ENCODE measurements at places on chromosomes 12 and 14.

DNA sequence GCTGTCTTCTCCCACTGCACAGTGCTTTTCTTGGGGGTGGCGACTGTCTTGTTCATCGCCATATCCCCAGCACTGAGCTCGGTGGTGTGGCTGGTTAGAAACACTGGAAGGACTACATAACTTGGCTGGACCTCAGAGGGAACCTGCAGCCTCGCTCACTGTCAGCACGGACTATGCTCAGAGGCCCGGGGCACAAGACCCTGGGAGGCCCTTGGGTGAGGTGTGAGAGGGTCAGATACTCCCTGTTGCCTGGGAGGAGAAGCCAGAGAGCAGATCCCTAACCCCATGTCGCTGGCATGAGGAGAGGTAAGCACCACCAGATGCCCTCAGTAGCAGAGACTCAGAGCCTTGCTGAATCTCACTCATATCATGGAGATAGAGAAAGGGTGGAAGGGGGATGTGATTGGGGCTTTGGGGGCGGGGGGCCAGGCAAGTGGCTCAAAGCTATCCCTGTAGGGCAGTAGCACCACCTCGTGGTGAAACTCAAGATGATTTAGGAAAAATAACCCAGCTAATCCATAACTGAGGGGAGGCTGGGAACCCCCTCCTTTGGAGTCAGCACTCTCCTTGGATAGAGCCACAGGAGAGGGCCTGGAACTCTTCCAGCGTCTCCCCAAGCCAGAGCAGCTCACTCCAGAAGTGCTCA, 18.7 kb upstream of the HDAC7 start:
- H3K4me3 ChIP-seq, result no peak overlapping the region
- H3K36me3 ChIP-seq, result no peaks in the 10 kb centered on the region
- no peak overlapping the region for H3K27ac ChIP-seq
- H3K27me3 ChIP-seq, result no peaks in the 10 kb centered on the region

DNA sequence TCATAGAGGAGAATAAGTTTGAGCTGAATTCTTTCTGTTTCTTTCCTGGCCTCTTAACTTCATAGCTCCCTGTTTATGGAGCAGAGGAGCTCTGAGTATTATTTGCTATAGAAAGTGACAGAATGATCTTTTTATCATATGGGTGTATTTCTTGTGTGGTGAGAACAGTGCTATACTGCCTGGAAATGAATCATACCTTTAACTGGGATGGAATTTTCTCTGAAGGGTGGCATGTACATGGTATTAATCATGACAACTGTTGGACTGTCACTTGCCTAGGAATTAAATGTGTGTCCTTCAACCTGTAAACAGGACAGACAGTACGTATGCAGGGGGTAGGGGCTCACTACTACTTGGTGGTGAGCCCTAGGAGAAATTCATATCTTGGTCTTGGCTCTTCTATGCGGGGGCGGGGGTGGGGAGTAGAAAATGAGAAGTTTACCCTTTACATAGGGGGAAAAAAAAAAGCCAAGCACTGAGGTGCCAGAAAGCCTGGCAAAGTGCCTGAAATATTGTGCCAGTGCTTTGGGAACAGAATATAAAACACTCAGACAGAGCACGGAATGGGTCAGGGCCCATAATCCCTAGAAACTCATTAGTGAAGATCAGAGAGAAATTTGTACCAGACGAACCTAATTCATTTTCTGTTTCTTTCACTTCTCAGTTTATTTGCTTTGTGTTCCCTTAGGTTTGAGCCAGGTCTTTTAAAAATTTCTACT, 33.8 kb downstream of the ARMH4 start:
- H3K4me3 ChIP-seq, result no peak overlapping the region
- peak overlapping the region; percentile 10 for H3K27ac ChIP-seq
- DNase-seq, result no peak
- peaks cover 11% of the 10 kb centered on the region for H3K4me1 ChIP-seq

DNA sequence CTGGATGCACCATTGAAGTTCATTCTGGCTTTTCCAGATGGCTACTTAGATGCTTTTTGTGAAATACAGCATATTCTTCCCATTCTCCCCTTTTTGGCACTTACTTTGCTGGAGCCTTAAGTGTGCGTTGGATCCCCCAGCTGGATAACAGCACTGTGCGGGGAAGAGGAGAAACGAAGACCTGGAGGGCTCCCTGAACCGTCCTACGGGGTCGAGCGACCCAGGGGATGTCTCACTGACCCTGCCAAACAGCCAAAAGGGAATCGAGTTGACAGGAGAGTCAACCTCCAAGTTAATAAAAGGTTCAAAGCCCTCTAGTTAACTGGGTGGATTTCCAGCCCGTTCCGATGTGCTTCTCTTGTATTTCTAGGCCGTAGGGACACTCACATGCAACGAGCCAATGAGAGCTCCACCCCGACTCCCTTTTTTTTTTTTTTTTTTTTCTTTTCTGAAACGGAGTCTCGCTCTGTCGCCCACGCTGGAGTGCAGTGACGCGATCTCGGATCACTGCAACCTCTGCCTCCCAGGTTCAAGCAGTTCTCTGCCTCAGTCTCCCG, 1.0 kb upstream of the CAMKK2 start:
- peaks cover 4% of the 10 kb centered on the region for H3K36me3 ChIP-seq
- H3K4me1 ChIP-seq, result peaks cover 31% of the 10 kb centered on the region
- peak overlapping the region; percentile 86 for H3K27ac ChIP-seq
- no peak for DNase-seq
- no peaks in the 10 kb centered on the region for H3K27me3 ChIP-seq
- peak overlapping the region; percentile 100 for H3K4me3 ChIP-seq

DNA sequence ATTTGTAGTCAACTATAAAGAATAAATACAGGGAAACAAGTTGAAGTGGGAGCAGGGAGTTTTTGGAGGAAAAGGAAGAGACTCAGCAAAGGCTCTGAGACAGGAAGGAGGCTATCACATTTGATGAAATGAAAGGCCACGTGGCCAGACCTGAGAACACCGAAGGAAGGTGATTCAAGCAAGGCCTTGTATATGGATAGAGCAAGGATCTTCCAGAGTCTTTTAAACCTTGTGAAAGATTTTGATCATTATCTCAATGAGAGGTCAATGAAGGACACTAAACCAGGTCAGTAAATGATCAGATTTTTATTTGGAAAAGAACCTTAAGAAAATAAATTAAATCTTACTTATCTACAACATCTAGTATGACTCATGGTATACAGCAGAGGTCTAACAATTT, 523.5 kb downstream of the SLC16A7 start:
- no peak for DNase-seq
- H3K4me1 ChIP-seq, result no peaks in the 10 kb centered on the region
- H3K27me3 ChIP-seq, result no peaks in the 10 kb centered on the region
- no peaks in the 10 kb centered on the region for H3K36me3 ChIP-seq
- H3K27ac ChIP-seq, result no peak overlapping the region

DNA sequence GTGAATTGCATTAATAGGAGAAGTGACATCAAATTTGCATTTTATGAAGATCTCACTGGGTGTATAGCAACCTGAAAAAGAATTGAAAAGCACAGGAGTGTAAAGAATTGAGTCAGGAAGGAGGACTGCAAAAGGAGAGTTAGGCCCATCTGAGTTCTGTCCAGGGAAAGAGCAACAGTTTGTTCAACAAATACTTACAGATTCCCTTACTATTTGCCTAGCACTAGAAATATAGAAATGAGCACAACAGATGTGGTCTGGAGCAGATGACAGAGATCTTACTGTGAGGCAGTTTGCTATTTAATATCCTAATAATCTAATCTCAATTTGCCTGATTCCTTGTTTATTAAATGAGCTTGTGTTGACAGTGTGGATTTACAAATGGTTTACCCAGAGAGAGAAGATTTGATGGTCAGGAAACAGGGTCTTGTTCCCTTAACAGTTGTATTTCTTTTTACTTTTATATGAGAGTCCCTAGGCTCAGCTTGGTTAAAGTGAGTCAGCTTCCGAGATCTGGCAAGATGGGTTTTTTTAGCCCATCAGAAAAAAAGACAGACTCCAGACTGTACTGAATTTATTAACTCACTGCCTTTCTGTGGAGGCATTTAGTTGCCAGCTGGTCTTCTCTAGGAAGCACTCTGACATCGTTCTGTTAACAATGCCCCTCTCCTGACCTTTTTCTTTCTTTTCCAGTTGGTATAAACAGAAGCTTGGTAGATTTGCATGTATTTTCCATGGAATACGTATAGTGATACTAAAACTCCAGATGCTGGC, 229.7 kb downstream of the TTC6 start:
- no peaks in the 10 kb centered on the region for H3K4me1 ChIP-seq
- no peak overlapping the region for H3K27ac ChIP-seq
- no peak for DNase-seq

- no peak for DNase-seq
- H3K4me1 ChIP-seq, result no peaks in the 10 kb centered on the region
- no peaks in the 10 kb centered on the region for H3K27me3 ChIP-seq
- no peak overlapping the region for H3K4me3 ChIP-seq
- no peak overlapping the region for H3K27ac ChIP-seq
Observed at GRCh38 chr14:72948481-72949138, 22.3 kb downstream of the DCAF4 start.

GRCh38 chr14:31142455-31143087, 65.0 kb downstream of the HECTD1 start:
- no peak overlapping the region for H3K27ac ChIP-seq
- peaks cover 8% of the 10 kb centered on the region for H3K4me1 ChIP-seq
- no peaks in the 10 kb centered on the region for H3K27me3 ChIP-seq
- no peak overlapping the region for H3K4me3 ChIP-seq
- H3K36me3 ChIP-seq, result peaks cover 100% of the 10 kb centered on the region
- DNase-seq, result no peak

- no peaks in the 10 kb centered on the region for H3K36me3 ChIP-seq
- no peak overlapping the region for H3K4me3 ChIP-seq
- H3K27ac ChIP-seq, result no peak overlapping the region
- H3K4me1 ChIP-seq, result no peaks in the 10 kb centered on the region
- no peaks in the 10 kb centered on the region for H3K27me3 ChIP-seq
Observed at GRCh38 chr14:49249022-49249421, 337.2 kb downstream of the RPS29 start.

- H3K4me3 ChIP-seq, result no peak overlapping the region
- peaks cover 46% of the 10 kb centered on the region for H3K4me1 ChIP-seq
- H3K36me3 ChIP-seq, result no peaks in the 10 kb centered on the region
- no peak overlapping the region for H3K27ac ChIP-seq
- H3K27me3 ChIP-seq, result no peaks in the 10 kb centered on the region
Observed at GRCh38 chr12:2372178-2372577, 319.4 kb downstream of the CACNA1C start.

All from esophagus muscularis mucosa (tissue), 4 donors.